NCI-H1694 treated with DMSO at 0.1 percent for 48 hours (cell line): ENCODE measurements at places on chromosomes 12 and 14.

GRCh38 chr14:99724939-99725773, 41.1 kb downstream of the CYP46A1 start:
- DNase-seq, result no peak

DNA sequence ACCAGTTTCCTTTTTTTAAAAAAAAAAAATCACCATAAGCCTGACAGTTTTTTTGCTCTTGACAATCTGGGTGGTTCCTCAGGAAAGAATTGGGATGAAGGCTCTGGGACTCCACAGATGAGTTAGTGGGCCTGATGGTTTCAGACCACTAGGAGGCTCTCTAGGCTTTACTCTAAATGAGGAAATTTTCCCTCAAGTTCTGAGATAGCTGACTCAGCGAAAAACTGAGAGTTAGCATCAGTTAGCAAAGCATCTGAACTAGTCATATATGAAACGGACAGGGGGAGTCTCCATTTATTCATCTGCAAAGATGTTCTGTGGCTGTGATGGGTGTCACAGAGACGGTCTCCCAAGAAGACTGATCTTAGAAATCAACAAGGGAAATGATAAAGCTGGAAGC, 314.3 kb upstream of the OR4E1 start:
- DNase-seq, result no peak

DNA sequence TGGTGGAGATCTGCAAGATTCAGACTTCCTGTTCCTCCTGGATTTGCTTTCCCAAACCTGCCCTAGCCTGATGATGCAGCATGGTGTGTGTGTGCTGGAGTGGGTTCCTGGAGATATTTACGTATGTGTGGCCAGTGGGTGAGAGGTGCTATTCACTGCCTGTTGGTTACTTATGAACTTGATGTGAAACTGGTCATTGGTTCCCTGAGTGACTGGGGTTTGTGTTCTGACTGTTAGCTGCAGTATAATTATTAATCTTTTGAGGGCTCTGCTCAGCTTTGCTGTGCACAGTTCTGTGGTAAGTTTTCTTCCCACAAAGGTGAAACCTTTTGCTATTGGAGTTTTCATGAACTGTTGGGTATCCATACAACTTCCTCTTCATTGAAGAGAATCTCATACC, 541.8 kb upstream of the FBXO33 start:
- no peak for DNase-seq

GRCh38 chr12:29200586-29200985, 51.5 kb downstream of the FAR2 start:
- DNase-seq, result no peak

- DNase-seq, result no peak
Measured at GRCh38 chr12:71057330-71057729, 100.5 kb downstream of the TSPAN8 start.

DNA sequence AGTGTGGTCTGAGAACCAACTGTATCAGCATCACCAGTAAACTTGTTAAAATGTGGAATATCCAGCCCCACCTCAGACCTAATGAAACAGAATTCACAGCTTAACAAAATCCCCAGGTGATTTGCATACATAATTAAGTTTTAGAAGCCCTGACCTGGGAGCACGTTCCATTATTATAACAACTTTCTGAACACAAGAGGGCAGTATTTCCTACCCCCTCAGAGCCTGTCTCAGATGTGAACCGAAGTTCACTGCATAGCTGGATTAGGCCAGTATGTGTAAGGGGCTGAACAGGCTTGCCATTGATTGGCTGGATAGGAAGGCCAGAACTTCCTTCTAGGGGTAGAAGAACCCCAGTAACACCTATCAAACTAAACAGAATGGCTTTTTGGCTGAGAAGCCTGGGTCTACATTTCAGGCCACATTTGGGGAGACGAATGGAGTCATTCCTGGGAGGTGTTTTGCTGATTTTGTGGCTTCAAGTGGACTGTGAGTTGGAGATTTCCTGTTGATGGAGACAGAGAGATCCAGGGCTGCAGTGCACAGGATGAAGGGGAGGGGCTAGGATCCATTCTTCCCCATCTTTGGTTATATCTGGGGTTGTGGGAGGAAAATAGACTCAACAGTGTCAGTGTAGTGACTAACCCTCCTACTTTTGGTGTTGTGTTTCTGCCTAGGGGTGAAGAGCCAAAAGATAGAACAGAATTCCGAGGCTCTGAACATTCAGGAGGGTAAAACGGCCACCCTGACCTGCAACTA, 94.7 kb upstream of the OR4E1 start:
- DNase-seq, result no peak
